Kidney glomerular epithelial cell (primary cell): ENCODE measurements at places on chromosomes 11 and 22.

- DNase-seq = no peak
Measured at GRCh38 chr11:43434893-43435292, 76.2 kb downstream of the TTC17 start.

DNA sequence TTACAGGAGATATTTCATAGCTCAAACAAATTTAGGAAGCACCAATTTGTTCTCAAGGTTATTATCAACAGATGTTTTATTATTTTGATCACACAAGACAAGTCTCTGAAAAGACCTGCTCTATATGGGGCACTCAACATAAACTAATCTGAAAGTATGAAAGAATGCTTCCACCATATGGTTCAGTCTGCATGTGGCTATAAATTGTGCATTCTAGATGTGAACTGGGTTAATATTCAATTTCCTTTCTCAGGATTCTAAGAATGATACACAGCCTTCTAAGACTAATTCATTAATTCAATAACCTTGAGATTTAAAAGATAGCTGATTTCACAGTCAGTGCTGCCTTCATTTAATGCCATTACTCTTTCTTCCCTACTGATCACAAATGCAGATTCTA is 851.3 kb upstream of the CCDC90B start:
- DNase-seq = no peak

GRCh38 chr11:112118176-112118575 is 31.5 kb downstream of the SDHD start:
- no peak for DNase-seq

DNA sequence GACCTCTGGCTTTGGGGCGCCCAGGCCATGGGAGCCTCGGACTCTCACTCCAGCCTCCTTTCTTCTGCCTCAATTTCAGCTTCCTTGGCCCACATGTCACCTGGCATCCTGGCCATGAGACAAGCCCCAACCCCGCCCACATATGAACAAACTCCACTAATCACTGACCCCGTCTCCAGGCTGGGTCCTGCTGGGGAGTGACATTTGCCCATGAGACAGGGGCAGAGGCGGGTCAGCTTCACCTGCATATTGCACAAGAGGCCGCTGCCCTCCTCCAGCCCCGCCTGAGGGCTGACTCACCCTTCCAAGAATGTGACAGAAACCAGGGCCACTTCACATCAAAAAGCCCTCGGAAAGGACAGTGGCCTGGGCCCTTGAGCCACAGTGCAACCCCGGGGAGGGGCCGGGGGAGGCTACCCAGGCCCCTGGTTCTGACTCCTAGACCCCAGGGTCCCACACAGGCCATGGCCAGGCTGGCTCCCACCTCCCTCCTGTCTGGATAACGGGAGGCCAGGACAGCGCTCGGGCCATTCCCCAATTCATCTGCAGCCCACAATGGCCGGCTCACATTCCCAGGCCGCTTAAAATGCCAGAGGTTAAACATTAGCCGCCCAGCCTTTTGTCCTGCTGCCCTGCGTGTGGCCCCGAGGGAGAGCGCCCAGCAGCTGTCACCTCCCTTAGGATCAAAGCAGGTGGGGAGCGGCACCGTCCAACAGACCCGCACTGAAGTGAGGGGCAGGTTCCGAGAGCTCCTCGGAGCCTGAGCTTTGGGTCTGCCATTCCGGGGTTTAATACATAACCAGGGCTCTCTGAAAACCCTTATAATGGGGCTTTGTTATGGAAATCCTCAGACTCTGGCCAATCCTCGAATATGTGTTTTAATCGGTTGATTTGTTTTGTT is 42.3 kb downstream of the TRMU start:
- peak; percentile 56 for DNase-seq

GRCh38 chr22:41353862-41354575 is 27.7 kb upstream of the TEF start:
- no peak for DNase-seq

DNA sequence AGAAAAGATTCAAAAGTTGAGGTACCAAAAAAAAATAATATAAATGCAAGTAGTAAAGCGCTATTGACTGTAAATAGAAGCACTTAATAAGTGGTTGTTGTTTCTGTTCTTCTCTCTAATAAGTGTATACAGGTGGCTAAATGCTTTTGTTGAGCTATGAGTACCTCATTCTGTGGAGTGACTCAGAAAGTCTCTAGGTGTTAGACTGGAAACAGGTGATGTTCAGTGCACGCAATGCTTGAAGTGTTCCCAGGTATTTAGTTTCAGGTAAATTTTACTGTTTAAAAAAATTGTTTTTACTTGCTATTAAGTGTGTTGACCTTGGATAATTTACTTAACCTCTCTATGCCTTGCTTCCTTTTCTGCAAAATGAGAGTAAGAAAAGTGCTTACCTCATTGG is 24.2 kb downstream of the POU2AF3 start:
- DNase-seq = no peak

GRCh38 chr22:17943533-17944249 is 80.7 kb downstream of the MICAL3 start:
- DNase-seq = peak; percentile 37
